ENCODE measurements at places on chromosomes 2 and 18. TPM values are rescaled to one million over a fixed set of nuclear protein-coding genes. Genes with fewer than 3 reads are reported as not detected.

The MAP3K2 gene
- total RNA-seq, result 15.0 TPM

The TM4SF20 gene
- total RNA-seq, result 5.9 TPM

The ANKRD36C gene
- 4.1 TPM for total RNA-seq

The HOXD13 gene
- total RNA-seq, result 0.24 TPM

The B3GNT7 gene
- 2.8 TPM for total RNA-seq

The DIS3L2 gene
- total RNA-seq, result 13.6 TPM

The ACMSD gene
- not detected for total RNA-seq

The FAM124B gene
- not detected for total RNA-seq

Measured in A549 treated with ZK216348 at 1 μM for 4 hours (cell line).